Stimulated activated CD4-positive, alpha-beta T cell treated with anti-CD3 and anti-CD28 coated beads, Interleukin-4, amount 100 ng/mL, for 4 hours (primary cell): ENCODE measurements at places on chromosomes 5 and 9.

GRCh38 chr5:146528236-146528635 lies 12.2 kb upstream of the GPR151 start:
- DNase-seq = no peak

DNA sequence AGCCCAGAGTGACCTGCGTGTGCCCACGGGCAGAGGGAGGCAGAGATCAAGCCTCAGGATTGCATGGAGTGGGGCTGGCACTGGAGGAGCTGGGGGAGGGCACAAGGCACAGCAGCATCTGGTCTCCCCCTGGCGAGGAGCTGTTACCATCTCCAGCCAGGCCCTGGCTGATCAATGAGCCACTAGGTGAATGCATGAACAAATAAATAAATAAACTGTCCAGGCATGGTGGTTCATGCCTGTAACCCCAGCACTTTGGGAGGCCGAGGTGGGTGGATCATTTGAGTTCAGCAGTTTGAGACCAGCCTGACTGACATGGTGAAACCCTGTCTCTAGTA lies 14.3 kb upstream of the PSMB7 start:
- no peak for DNase-seq

DNA sequence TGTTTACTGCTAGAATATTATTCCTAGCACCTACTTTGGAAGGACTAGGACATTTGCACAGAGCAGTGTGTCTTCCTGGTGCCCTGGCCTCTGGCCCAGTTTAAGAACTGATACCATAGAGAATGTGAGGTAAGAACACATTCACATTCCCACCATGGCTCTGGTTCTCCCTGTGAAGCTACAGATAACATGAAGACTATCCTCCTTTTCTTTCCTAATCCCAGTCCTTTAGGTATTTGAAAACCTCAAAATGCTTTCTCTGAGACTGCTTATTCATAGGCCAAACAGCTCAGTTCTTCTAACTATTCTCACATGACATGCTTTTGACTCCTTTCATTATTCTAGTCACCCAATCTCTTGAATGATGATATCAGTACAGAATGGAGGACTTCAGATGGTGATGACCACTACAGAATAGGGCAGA lies 11.9 kb downstream of the FAM219A start:
- DNase-seq = no peak

GRCh38 chr5:151126199-151126645 lies 31.4 kb downstream of the ANXA6 start:
- peak; percentile 64 for DNase-seq

- DNase-seq = no peak
Measured at GRCh38 chr5:175753536-175754402, 95.9 kb downstream of the HRH2 start.

GRCh38 chr5:168106008-168106761 lies 185.3 kb upstream of the WWC1 start:
- DNase-seq = no peak
